ENCODE measurements at places on chromosomes 16 and 17.

- DNase-seq = no peak
Measured at GRCh38 chr17:47230864-47231263, 21.7 kb downstream of the MYL4 start.

DNA sequence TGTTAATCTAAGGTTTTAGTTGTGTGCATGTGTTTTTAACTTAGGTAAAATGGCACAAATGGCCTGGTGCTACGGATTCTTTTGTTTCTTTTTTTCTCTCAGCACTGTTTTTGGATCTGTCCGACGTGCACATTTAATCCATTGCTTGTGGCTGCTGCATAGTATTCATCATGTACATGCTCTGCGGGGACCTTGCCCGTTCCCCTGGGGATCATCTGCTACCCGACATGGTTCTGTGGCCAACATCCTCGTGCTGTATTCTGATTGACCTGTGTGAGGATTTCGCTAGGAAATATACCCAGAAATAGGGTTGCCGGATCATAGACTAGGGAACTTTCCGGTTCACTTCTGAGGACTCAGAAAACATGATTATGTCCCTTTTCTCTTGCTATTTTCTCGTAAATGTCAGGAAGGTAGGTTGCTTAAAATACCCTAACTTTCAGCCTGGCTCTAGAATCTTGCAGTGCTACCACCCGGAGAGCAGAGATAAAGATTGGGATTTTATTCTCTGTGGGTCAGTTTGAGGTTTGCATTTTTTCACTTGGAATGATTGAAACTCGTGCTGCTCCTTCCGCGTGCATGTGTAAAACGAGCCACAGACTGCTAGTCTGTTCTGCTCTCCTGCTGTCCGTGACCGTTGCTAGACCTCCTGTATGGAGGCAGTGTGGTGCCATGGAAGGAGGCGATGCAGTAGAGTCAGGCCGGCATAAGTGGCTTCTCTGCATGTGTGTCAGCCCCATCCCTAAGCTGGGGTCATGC, 42.9 kb downstream of the LDHD start:
- no peak for DNase-seq

GRCh38 chr16:57462209-57462977, at the start of gene POLR2C:
Gene POLR2C (plus strand): TSS chr16:57462679. CDS start chr16:57462725, 46 bp downstream.
- peak; percentile 74 for DNase-seq

GRCh38 chr17:28370035-28370743, at the start of gene VTN:
Gene VTN (minus strand): TSS chr17:28370307. CDS start chr17:28370203, 104 bp downstream.
- DNase-seq = no peak

GRCh38 chr17:27466743-27467375, 10.6 kb downstream of the KSR1 start:
- DNase-seq = no peak

DNA sequence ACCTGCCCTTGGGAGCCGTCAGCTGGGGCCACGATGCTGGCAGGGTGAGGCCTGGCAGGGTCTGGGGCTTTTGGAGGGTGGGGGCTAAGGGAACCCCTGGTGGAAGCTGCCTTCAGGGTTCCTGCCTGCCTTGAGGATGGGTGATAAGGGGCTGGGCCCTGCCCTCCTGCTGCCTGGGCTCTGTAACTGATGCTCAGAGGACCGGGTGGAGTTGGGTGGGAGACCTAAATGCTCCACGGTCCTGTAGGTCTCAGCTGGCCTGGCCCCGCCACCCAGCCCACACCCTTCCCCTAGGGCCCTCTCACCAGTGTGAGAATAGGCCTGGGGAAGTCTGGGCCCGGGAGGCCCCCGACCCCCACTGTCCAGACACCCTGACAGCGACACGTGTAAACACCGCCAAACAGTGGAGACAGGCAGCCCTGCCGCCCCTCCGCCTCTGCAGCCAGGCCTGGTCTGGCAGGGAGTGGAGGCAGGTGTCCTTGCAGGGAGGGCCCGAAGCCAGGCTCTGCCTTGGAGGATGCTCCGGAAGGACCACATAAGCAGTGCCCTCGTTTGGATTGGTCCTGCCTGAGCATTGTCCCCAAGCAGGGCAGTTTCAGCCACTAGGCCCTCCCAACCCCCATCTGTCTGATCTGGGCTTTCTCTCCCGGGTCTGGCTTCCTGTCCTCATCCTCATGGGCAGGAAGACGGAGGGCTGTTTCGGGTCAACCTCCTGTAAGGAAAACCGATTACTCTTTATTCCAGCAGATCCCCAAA, 6.5 kb upstream of the BAHCC1 start:
- peak; percentile 66 for DNase-seq

GRCh38 chr17:72411124-72411563, 290.3 kb downstream of the SOX9 start:
- DNase-seq = no peak

GRCh38 chr17:63290784-63291183, 155.3 kb downstream of the CYB561 start:
- no peak for DNase-seq

- DNase-seq = no peak
Measured at GRCh38 chr17:8062807-8063483, 24.1 kb downstream of the ALOX15B start.

- DNase-seq = no peak
Measured at GRCh38 chr17:17069849-17070248, 27.6 kb downstream of the MPRIP start.

GRCh38 chr16:3580251-3580651, 3.0 kb upstream of the NLRC3 start:
- peak; percentile 5 for DNase-seq

DNA sequence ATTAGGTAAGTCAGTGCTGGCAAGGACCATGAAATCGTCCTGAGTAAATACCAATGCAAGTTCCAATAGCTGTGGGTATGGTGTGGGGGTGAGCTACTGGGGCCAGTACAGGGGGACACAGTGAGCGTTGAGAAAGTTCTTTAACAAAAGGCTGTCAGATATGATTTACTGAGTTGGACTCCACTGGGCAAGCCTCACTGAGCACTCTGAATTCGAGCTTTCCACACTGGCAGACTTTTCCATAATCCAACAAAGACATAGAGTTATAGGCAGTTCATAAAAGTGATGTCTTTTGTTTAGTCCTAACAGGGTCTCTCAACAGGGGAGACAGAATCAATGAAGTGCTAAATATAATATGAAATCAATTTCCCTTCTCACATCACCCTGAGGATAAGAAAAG, 489.0 kb downstream of the KCNJ2 start:
- DNase-seq = no peak

- DNase-seq = no peak
Measured at GRCh38 chr16:14121142-14121541, 50.0 kb downstream of the MRTFB start.

DNA sequence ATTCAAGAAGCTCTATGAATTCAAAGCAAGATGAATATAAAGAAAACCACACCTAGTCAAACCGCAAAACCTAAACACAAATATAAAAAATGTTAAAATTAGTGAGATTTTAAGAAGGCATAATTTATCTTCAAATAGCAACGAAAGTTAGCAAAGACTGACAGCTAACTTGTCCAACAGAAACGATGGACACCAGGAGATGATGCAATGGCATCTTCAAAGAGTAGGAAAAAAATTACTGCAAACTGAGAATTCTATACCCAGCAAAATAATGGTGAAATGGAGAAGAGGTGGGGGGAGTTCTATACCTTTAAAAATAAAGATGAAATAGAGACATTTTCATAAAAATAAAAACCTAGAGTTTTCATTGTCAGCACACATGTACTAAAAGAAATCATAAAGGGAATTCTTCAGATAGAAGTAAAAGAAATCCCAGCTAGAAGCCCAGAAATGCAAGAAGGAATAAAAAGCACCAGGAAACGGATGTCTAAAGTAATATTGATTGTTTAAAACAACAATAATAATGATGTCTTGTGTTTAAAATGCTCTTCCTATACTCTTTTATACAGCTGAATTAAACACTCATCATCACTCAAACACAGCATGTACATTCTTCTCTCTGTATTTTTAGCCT, 24.6 kb upstream of the TANC2 start:
- no peak for DNase-seq

DNA sequence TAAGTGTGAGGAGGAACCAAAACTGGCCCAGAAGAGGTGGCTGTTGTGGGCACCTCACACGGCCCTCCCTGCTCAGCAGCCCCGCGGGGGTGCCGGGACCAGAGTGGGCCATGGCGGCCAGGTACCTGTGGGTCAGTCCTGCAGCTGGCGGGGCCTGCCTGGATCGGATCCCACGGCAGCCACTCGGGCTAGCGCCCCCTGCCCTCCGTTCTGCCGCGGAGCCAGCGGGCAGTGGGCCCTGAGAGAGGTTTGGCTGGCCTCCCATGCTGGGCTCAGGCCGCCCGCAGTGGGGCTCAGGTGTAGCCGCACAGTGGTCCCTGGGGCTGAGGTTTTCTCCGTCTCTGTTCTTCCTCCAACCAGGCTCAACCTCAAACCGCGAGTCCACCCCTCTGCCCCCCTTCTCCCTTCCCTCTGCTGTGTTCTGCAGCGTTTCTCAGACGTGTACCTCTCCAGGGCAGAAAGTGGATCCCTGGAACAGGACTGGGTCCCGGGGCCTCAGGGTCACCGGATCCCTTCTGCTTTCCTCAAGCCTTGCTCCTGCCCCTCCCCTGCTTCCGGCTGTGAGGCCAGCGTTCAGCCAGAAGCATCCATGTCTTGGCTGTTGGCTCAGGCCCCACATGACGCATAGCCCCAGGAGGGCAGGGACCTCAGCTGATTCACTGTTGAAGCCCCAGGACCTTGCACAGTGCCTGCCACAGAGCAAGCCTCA, 28.6 kb upstream of the ITGA3 start:
- DNase-seq = peak; percentile 60

DNA sequence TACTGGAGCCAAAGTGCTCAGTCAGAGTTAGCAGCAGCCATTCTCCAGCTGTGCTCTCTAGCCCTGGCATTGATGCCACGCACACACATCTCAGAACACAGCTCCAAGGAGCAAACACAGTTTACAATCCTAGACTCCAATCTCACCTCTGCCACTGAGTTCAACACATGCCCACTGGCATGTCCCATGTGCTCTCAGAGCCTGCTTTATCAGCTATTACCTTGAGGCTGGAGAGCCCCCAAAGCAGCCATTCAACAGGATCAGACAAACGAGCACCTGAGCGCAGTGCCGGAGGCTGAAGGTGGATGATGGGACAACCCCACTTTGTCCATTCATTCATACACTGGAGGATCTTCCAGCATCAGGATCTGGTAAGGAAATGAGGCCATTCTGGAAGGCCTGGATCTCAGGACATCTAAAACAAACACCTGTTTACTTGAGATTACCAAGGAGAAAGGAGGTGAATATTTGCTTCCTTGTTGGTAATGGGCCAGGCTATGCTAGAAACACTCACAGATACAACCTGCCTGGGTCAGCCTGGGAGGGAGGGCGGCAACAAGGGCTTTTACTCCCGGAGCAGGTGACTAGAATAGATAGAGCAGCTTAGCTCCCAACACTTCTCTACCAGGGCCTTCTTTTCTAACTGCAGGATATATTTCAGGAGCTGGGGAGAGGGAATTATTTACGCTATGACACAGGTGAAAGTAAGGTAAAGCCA, 25.4 kb downstream of the RANBP10 start:
- no peak for DNase-seq

DNA sequence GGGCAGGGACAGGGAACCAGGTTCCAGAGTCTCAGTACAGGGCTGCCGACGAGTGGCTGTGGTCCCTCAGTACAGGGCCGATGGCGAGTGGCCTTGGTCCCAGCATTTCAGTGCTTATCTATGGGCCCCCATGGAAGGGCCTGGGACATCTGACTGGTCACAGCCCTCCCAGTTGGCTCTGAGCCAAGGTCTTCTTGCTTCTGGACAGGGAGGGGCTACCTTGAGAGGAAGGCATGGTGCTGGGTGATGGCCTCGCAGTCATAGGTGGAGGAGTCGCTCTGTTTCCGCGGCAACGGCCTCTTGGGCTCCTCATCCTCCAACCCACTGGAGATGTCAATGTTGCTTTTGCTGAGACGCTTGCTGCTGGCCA, 32.5 kb downstream of the PIMREG start:
- no peak for DNase-seq

GRCh38 chr17:60134396-60135150, 15.2 kb upstream of the CA4 start:
- no peak for DNase-seq

DNA sequence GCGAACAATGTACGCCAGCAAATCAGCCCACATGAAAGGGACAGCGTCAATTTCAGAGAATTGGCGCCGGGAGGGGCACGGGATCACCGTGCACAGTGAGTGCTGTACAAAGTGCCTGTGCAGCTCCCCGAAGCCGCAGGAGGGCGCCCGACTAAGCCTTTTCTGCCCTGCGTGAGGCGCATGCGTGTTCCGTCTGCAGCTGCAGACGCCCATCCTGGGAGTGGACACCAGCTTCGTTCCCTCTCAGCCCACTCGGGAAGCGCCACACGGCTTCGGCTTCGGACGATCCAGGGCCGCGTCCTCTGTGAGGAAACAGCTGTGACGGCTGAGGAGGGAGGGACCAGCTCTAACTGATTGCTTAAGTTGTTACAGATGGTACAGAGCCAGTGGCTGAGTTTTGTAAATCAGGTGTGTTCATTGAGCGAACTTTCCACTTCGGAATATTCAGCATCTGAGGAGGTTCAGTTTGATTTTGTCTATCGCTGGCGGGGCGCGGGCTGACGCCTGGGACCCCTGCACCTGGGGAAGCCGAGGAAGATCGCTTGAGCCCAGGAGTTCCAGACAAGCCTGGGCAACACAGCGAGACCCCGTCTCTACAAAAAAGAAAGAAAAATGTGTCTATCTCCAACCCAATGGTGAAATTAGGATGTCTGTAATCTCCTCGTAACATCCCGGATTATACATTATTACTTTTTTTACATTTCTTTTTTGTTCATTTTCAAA, 15.4 kb upstream of the ZNF287 start:
- peak; percentile 81 for DNase-seq

GRCh38 chr17:32261417-32261736, 4.3 kb upstream of the RHBDL3 start:
- DNase-seq = no peak

GRCh38 chr16:83762141-83762991, 45.4 kb upstream of the HSBP1 start:
- no peak for DNase-seq

DNA sequence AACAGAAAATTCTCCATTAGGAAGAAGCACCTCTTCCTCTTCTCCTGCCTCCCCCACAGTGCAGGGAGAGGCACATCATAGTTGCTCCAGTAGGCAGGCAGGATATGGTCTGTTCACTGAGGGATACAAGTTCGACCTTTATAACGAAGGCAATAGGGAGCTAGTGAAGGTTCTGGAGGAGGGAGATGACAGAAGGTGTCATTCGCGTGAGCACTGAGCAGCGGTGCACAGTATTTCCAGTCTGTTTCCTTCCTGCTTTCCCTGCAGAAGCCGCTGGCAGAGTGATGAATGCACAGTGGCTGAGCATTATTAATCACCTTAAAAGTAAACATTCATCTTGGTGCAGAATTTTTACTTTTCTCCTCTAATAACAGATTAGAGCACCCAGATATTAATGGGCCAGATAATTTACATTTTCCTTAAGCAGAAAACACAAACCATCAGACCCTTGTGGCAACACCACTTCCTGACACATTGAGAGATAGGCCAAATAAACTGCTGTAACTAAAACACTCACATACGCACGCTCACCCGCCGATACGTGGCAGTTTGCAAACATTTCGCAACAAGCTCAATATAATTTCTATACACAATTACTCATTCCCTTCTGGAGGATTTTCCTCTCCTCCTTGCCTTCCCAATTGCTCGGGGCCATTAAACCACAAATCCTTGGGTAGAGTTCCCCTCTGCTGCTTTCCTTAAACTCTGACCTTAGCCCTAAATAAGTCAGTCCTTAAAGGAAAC, 69.5 kb downstream of the AIPL1 start:
- DNase-seq = no peak

All from right kidney (tissue), 9 donors.